Renal pelvis (tissue), 12 donors: ENCODE measurements at places on chromosomes 2 and 18.

- DNase-seq: no peak
These were observed 253.4 kb upstream of the ZSWIM2 start for GRCh38 chr2:187102381-187102780.

GRCh38 chr2:218329027-218329825, 27.4 kb upstream of the CATIP start:
- DNase-seq: no peak

- DNase-seq: peak; percentile 41
These were observed 120.2 kb downstream of the CD8B2 start for GRCh38 chr2:106607371-106607770.

DNA sequence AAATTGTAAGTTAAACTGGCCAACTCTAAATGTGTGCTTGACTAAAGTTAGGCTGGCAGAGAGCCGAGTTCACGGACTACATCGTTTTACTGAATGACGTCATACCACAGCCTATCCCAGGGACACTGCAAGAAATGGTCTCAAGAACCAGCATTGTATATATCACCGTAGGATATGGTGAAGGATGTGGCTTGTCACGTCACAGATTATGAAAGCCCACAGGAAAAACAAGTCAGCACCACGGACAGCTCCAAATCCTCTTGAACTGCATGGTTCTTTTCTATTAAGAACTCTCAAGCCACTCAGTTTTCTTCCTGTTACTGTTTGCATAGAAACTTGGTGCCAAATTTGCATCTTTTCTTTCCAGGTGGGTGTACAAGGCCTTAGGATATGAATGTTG, 85.1 kb upstream of the ACAA2 start:
- peak; percentile 85 for DNase-seq

DNA sequence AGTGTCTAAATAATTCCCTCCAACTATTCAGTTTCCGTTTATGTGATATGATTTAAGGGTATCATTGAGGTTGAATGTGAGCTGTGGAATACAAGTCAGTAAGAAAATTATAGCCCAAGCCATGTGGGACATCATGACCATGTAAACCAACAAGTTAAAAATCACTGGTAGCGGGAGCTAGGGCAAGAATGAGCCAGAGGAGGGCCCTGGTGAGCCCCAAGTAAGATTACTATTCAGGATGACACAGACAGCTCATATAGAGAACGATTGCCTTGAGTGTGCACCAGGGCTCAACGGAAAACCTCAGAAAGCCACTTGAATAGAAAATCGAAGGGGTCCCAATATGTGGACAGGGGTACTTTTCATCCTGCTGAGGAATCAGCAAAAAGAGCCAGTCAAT, 87.8 kb upstream of the RBMS1 start:
- no peak for DNase-seq

- DNase-seq: no peak
These were observed 56.4 kb upstream of the ITGA6 start for GRCh38 chr2:172370821-172371455.

GRCh38 chr18:69874058-69874457, 73.6 kb downstream of the CD226 start:
- no peak for DNase-seq

GRCh38 chr2:29009711-29010677, 28.9 kb downstream of the TOGARAM2 start:
- DNase-seq: no peak

- no peak for DNase-seq
These were observed 14.0 kb upstream of the UBE2E3 start for GRCh38 chr2:180966378-180966777.

DNA sequence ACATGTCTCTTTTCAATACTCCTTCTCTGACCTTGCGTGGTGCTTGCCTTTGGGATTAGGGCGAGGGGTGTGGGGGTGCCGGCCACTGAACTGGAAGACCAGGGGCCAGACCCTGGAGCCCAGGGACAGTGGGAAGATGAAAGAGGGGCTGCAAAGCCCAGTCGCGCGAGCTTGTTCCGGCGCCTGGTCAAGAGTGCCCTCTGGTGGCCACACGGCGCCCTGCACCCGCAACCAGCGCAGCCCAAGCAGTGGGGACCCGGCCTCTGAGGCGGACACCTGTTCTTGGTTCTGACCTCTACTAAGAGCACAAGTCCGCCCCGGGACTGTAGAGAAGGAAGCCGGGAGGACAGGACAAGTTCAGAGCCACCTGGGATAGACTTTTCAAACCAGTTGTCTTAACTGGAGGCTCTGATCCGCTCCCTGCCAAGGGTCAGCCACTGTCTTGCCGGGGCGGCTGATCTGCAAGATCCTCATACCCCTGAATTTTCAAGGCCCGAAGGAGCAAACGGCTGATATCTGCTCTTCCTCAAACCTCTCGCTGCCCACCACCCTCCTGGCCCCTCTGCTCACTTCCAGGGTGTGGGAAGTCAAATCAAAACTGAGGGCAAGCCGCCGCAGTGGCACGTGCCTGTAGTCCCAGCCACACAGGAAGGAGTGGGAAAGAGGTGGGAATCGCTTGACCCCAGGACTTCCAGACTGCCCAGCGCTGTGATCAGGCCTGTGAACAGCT, 14.9 kb upstream of the MSH6 start:
- DNase-seq: no peak

DNA sequence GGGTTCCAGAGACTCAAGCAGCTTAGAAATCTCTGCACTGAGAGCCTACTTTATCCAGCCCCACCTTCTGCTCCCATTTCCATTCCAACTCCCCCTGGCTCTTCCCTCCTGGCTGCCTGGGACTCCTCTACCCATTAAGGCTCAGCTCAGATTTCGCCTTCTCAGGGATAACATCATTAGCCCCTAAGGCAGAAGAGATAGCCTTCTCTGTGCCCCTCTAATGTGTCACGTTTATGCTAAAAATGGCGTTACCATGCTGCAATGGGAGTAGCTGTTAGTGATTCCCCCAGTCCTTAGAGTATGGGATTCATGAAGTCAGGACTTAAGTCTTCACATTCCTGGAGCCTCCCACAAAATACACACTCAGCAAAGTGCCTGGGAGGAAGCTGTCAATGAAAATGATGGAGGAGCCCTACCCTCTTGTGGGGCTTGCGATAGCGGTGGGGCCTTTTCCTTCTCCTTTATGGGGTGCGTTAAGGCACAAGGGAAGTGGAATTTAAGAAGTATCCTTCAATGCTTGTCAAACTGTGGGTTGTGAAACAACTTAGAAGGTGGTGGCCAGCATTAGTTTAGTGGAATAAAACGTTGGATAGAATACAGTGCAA, 144.7 kb upstream of the COPS8 start:
- no peak for DNase-seq

DNA sequence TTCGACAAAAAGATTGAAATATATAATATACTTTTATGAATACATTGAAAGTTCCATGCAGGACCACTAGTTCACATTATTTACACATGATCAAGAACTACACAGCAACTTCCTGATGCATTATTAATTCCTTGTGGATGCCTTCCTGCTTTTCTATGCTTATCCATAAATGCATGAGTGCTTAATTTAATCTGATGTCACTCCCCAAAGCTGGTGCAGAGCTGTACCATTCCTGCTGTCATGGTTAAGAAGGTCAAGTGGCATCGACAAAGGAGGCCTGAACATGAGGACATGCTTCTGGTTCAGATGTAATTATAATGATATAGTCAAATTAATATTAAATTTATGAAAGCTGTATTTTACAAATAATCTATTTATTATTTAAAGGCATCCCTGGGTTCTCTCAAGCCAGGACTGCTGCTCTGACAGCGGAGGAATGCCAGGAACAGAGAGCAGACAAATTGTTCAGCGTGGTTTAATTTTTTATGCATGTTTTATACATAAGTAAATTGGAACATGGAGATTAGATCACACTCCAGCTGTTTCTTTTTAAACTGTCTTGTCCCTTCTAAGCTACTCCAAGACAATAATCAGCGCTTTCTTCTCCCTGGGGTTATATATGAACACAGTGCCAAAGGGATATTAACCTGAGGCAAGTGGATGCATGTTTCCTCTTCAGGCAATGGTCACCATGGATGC, 307.3 kb upstream of the CNTNAP5 start:
- no peak for DNase-seq

DNA sequence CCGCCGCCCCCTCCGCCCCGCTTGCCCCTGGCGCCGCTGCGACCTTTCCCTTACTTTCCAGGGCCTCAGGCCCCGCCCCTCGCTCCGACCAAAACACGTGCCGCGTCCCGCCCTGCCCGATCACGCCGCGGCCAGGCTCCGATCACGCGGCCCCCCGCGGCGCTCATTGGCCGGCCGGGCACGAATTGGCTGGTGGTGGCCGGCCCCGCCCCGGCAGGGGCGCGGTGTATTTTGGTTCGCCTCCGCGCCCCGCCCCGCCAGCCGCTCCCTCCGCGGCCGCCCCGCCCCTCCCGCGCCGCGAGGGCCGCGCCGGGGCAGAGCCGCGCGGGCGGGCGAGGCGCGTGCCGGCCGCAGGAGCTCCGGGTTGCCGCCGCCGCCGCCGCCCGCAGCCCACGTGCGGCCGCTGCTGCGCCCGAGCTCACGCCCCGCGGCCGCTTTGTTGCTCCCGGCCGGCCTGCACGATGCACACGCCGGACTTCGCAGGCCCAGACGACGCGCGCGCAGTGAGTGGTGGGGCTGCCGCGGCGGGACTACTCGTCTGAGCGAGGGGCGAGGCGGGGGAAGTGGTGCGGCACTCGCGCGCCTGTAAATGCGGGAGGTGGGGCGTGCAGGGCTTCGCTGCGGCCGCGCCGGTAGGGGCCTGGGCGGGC, at the start of gene KLF11:
KLF11 (plus strand) TSS at position 295 of the 650 bp plus-strand sequence; CDS start at position 462, 167 bp downstream.
- DNase-seq: peak; percentile 94

DNA sequence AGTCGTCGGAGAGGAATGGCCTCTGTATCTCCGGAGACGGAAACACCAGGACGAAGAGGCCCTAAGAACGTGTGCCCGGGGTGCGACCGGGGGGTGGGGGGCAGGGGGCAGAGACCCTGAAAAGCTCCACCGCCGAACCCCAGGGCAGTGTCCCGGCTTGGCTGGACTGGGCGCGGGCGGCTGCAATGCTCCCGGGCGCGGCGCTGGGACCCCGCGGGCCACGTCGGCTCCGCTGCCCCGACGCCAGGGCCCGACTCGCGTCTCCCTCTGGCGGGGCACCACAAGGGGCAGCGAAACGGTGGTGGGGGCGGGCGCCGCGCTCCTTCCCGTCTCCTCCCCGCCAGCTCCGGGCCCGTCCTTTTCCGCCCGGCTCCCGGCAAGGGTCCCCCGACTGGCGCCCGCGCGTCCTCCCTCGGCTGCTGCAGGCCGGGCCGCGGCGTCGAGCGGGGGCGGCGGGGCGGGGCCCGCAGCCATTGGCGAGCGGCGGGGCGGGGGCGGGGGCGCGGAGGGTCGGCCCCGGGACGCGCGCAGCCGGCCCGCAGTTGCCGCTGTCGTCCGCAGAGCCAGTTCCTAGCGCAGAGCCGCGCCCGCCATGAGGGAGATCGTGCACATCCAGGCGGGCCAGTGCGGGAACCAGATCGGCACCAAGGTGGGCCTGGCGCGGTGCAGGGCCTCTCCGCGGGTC, at the start of gene TUBB6:
TUBB6 (plus strand) TSS at position 541 of the 685 bp plus-strand sequence; CDS start at position 593, 52 bp downstream.
- DNase-seq: peak; percentile 52

DNA sequence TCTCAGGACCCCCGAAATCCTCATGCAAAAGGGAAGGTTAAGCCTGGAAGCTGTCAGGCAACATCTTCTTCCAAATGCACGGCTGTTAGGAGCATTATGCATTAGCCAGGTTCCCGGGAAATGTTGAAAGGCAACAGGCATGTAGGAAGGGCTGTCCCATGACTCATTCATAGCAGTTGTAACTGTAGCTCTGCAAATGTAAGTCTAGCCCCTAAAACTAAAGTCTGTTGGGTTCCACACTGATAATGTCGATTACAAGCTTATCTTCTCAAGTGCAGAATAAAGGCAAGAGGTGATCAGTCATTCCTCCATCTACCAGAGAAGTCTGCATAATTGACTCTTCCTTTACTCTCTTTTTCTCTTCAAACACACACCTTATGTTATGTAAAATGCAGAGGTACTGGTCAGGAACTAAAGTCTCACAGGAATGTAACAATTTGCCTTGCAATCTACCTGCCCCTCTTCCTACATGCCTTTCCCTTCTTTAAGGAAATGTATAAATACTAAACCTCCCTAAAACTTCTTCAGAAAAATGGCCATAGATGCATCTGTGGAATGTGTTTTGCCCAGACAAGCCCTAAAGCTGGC, 99.8 kb downstream of the AKAIN1 start:
- no peak for DNase-seq

DNA sequence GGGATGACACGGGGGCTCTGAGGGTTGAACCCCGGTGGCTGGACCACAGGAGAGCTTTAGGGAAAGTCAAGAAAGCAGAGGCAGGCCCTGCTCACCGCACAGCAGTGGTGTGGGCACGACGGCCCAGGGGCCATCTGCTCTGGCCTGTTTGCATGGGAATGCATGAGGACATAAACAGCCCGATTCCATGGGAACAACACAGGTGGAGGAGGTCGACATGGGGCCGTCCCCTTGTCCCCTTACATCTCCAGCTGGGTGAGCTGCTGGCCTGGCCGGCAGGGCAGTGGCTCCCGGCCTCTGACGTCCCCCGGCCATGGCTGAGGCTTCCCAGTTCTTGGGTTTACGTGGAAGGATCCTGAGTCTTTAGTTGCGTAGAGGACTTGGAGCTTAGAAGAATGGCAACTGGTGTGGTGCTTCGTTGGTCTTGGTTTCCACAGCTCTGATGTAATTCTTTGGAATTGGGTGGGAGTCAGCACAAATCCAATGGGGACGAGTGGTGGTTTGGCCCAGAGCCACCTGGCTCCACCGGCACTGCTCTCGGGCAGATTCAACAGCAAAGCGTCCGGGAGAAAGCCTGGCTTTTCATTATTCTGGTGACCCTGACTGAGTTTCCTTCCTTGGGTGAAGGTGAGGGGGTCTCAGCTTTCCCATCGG, 98.3 kb upstream of the HDAC4 start:
- no peak for DNase-seq

GRCh38 chr18:79896738-79897137, 54.7 kb downstream of the SLC66A2 start:
- DNase-seq: no peak

- no peak for DNase-seq
These were observed 97.6 kb upstream of the PPP1CB start for GRCh38 chr2:28653892-28654662.

DNA sequence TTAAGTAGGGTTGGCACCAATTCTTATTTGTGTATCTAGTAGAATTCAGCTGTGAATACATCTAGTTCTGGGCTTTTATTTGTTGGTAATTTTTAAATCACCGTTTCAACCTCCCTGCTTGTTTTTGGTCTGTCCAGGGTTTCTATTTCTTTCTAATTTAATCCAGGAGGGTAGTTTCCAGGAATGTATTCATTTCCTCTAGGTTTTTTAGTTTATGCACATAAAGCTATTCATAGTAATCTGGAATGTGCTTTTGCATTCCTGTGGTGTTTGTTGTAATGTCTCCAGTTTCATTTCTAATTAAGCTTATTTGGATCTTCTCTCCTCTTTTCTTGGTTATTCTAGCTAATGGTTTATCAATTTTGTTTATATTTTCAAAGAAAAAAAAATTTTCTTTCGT, 1361.8 kb upstream of the DDX18 start:
- no peak for DNase-seq

DNA sequence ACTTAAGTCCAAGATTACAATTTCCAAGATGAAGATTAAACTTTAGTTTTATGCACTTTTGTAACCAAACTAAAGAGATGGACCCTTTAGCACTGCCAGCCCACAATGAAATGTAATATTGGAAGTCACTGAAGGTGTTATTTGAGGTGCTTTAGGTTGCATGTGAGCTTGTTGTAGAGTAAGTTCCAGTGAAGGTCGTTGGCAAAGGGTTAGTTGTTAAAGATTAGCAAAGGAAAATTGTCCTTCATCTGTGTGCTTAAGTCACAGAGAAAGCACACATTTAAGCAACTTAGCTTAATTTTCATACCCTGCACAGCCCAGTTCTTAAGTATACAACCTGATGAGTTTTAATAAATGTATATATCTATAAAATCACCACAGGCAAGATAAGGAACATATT, 46.7 kb downstream of the MGAT5 start:
- DNase-seq: no peak

- DNase-seq: no peak
These were observed 58.1 kb upstream of the OTX1 start for GRCh38 chr2:62992561-62992960.
